Peyer's patch (tissue), 4 donors: ENCODE measurements at places on chromosomes 7 and 10. TPM values are rescaled to one million over a fixed set of nuclear protein-coding genes. Genes with fewer than 3 reads are reported as not detected.

TMEM273 gene
- total RNA-seq, result 16.2 TPM

ZNF33B gene
- total RNA-seq, result 13.8 TPM

FRAT1 gene
- total RNA-seq, result 1.7 TPM

CALML5 gene
- total RNA-seq, result not detected

ADRB1 gene
- total RNA-seq, result not detected

ARHGEF35 gene
- total RNA-seq, result 18.9 TPM

GATA3 gene
- 5.8 TPM for total RNA-seq

CDC14C gene
- not detected for total RNA-seq

SLIT1 gene
- total RNA-seq, result 0.28 TPM

UPK3B gene
- total RNA-seq, result 3.3 TPM

CCAR1 gene
- total RNA-seq, result 215 TPM

SFTPA2 gene
- total RNA-seq, result not detected

MBLAC1 gene
- total RNA-seq, result 3.2 TPM

KIAA1217 gene
- total RNA-seq, result 108 TPM

RAB11FIP2 gene
- 16.8 TPM for total RNA-seq

UNCX gene
- total RNA-seq, result not detected

BHLHA15 gene
- total RNA-seq, result not detected

NKX1-2 gene
- total RNA-seq, result not detected

CTBP2 gene
- 55.7 TPM for total RNA-seq

RNF32 gene
- 2.1 TPM for total RNA-seq

DRGX gene
- not detected for total RNA-seq
